ENCODE measurements at places on chromosomes 1 and 21.
A peak's percentile ranks its signal among the peaks of the same experiment; 100 is the strongest.

GRCh38 chr1:40868051-40868723, 6.0 kb upstream of the CITED4 start:
- DNase-seq, result no peak

DNA sequence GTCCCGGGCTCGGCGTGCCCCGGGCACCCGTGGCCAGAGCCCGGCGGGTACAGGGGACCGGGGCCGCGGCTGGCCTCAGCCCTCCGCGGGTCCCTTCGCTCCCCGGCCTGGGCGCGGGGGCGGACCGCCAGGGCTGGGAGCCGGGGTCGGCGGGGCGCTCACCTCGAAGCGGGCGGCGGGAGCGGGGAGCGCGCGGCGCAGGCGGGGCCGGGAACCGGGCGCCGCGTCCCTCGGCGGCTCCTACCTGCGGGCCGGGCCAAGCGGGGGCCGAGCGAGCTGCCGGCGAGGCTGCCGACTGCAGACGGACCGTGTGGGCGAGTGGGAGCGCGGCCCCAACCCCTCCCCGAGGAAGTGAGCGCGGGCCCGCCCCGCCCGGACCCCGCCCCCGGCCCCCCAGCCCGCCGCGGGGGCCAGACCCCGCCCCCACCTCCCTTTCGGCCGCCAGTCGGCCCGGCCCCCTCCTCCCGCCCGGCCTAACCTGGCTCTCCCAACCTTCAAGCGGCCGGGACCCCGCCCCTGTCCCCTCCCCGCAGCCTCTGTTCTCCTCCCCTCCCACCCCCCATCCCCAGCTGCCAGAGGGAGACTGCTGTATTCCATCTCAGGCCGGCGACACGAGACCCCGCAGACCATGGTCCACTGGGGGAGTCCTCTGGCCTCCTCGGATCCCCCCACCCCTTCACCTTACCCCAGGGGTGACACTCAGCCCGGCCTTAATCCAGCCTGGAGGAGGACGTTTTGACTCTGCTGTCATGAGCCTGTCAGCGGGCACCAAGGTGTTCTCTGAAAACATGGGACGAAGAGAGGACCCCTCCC, at the start of gene FHL3:
FHL3 (minus strand) TSS at position 320 of the 813 bp plus-strand sequence. CDS start 6,102 bp downstream, outside the sequence.
- peak; percentile 89 for DNase-seq

DNA sequence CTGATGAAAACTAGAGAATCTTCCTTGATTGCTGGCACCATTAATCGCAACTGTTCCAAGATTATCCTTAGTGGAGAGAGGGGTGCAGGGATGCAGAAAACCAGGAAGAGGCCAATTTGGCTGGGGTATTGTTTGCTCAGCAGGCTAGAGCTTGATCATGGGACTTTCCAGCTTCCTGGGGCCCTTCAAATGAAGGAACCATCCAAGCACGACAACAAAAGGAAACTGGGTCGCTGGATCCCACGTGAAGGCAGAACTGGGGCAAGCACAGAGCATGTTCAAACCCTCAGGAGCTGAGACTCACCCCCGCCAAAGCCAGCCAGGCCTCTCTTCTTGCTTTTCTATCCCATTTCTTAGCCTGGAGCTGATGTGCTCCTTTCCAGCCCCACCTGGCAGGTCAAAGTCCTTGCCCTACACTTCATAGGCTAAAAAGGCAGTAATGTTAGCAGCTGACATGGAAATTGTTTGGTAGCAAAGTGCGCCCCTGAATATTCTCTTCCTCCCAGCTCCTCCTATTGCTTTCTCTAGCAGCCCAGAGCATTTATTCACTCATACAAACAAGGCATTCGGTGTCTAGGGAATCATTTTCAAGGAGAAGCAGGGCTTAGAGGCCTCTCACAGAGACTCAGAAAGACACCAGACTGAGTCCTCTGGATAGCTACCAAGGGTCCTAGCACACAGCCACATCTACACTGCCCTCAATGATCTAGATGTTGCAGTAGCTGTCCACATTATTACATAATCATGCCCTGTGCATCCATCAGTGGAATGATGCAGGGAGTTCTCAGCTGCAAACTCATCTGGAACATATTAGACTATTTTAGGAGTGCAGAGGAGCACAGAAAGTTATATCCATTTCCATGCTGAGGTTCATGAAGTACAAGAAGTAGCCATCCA, 11.5 kb downstream of the KCNA2 start:
- no peak for DNase-seq

DNA sequence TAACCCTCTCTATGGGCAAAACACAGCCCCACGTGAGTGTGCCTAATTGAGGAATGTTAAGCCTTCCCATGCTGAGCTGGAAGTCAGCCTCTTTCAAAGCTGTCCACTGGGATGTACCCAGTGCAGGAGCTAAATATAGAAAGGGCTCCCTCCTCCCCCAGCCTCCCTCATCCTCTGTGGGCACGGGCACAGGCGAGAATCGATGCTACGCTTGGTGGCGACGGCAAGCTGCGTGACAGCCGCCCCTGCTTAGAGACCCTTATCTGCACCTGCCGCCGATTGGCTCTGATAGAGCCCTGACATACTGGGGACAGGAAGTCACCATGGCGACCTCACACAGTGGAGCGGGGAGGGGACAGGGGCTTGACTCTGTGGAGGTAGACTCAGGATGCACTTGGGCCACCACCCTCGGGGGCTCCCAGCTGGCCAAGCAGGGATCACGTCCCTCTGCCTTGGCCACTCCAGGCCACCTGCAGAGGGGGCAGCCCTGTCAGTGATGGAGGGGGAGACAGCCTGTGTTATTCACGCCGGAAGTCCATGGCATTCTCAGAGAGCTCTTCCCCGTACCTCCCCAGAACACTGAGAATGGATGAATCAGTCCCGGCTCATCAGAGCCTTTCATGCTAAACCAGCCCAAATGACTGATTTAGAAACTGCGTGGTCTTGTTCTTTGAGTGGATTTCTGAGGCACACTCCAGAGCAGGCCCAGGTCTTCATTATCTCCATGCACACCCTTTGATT, 84.8 kb downstream of the KCND3 start:
- DNase-seq, result peak; percentile 45

GRCh38 chr1:193884848-193885558, 698.6 kb upstream of the B3GALT2 start:
- peak; percentile 69 for DNase-seq

GRCh38 chr1:24015221-24016210, 35.4 kb upstream of the SRSF10 start:
- DNase-seq, result no peak

Measured in H9 (cell line).